AG04449 (cell line): ENCODE measurements at places on chromosomes 3 and 15.

GRCh38 chr3:4043867-4044575, 244.8 kb downstream of the LRRN1 start:
- no peak for DNase-seq

GRCh38 chr3:151171145-151171757, 31.8 kb downstream of the GPR171 start:
- no peak for DNase-seq

DNA sequence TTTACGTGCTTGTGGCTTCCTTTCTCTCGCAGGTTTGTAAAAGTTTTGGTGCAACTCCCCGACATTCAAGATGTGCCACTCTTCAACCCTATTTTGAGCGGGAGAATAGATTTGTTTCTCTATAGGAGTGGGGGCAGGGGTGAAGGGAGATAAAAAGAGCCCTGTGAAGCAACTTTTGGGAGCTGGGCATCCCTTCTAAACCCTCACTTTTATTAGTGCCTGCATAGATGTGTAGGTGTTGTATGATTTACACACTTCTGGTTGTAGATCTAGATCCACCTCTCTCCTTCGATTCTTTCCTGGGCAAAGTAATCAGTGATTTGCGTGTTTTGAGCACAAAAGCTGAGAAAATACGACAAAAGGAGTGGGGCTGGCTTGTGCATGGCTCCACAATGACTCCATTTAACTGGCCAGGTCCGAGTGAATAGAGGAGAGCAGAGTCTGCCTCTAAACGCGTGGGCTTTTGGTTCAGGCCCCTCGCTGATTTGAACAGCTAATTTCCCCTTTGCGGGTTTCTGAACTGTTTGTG, 17.7 kb downstream of the SOX2 start:
- no peak for DNase-seq

- no peak for DNase-seq
These were observed 33.9 kb upstream of the ACAN start for GRCh38 chr15:88769161-88769971.

DNA sequence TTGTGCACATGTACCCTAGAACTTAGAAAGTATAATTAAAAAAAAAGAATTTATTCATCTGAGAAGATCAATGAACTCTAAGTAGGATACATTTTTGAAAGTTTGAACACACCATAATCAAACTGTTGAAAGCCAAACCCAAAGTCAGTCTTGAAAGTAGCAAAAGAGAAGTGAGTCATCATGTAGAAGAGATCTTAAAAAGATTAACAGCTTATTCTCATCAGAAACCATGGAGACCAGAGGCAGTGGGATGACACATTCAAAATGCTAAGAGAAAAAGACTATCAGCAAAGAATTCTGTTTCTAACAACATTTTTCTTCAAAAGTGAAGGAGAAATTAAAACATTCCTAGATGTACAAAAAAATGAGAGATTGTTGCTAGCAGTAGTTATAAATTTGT, 60.7 kb downstream of the TIMP4 start:
- no peak for DNase-seq

- no peak for DNase-seq
These were observed 5.3 kb downstream of the PDIA5 start for GRCh38 chr3:123072152-123072551.

DNA sequence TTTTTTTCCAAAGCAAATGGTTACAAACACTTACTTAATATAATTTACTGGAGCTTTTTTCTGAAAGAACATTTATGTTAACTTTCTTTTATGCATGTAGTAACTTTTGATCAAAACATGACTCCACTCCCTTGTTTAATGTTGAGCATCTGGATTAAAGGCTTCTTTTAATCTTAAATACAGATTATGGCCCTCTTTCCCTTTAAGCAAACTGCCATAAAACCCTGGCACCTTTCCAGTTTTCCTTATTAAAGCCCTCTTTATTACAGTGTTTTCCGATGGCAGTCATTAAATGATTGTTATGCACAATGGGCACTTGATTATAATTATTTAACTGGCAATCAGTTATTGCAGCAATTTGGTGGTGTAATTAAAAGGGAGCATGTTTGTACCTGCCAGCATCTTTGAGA, 167.0 kb downstream of the VGLL4 start:
- no peak for DNase-seq

- no peak for DNase-seq
These were observed 41.1 kb upstream of the MYZAP start for GRCh38 chr15:57550640-57551039.

- no peak for DNase-seq
These were observed 33.9 kb upstream of the TBC1D23 start for GRCh38 chr3:100226712-100227429.

DNA sequence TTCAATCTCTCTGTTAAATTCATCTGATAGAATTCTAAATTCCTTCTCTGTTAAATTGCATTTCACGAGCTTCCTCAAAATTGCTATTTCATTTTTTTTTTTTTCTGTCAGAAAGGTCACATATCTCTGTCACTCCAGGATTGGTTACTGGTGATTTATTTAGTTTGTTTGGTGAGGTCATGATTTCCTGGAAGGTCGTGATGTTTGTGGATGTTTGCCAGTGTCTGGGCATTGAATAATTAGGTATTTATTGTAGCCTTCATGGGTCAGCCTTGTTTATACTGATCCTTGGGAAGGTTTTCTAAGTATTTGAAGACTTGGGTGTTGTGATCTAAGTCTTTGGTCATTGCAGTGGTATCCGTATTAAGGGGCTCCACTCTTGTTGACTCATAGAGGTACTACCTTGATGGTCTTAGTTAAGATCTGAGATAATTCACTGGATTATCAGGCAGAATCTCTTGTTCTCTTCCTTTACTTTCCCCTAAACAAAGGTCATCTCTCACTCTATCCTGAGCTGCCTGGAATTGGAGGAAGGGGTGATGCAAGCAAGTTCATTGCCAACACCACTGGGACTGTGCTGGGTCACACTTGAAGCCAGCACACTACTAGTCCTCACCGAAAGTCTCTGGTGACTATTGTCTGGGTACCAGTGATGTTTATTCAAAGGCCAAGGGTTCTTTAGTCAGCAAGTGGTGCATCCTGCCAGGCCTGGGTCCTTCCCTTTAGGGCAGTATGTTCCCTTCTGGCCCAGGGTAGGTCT, 231.1 kb downstream of the GBE1 start:
- no peak for DNase-seq

DNA sequence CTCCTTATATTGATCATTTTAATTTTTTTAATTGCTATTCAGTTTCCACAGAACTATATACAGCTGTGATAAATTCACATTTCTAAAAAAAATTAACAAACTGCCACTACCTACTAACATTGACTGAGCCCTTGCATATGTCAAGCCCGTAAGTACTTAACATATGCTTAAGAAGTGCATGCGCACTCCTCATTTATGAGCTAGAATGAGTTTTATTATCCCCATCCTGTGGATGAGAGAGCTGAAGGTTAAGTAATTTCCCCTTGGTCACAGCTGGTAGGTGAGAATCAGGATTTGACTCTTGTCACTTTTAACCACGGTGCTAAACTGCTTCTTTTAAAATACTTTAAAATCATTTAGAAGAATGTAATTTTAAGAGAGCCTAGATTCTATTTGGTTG, 25.9 kb downstream of the CXCR6 start:
- DNase-seq: no peak

- no peak for DNase-seq
These were observed 88.0 kb downstream of the CRTC3 start for GRCh38 chr15:90617668-90618097.

- DNase-seq: no peak
These were observed 15.6 kb downstream of the SEMA3F start for GRCh38 chr3:50170689-50171088.

DNA sequence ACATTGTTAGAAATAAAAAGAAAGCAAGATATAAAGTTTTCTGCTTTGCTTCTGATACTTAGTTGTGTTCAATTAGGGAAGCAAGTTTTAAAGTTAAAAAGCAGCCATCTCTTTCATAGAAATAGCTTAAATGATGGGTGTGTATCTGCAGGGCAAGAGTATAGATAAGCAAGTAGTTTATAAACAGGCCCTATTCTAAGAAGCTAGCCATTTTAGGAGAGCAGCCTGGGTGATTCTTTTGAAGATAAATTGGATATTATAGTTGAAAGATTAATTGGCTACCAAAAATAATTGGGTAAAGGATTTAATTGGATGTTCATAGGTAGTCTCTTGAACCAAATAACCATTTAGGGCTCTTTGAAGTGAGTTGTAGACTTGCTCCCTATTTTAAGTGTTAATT, 5.6 kb downstream of the EIF3J start:
- no peak for DNase-seq

GRCh38 chr3:53163444-53164387, 2.7 kb downstream of the PRKCD start:
- DNase-seq: no peak

GRCh38 chr3:15823092-15823491, 25.3 kb upstream of the ANKRD28 start:
- no peak for DNase-seq

DNA sequence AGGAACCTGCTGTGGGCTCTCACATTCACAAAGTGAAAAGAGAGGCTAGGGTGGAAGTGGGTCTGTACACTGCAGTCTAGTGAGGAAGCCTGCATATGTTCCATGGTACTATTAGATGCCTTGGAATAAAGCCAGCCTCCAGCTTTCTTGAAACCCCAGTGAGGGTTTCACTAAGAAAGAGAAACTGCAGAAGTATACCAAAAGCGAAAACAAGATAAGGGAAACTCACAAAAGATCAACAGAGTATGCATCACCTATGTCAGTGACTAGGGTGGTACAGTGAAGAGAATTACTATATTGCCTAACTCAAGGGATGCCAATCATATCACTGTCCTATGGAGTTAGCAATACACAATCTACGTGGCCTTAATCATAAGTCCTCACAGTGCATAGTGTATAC, 212.5 kb upstream of the GADL1 start:
- DNase-seq: no peak

- DNase-seq: peak; percentile 70
These were observed 257.2 kb upstream of the NECTIN3 start for GRCh38 chr3:110814170-110815007.

DNA sequence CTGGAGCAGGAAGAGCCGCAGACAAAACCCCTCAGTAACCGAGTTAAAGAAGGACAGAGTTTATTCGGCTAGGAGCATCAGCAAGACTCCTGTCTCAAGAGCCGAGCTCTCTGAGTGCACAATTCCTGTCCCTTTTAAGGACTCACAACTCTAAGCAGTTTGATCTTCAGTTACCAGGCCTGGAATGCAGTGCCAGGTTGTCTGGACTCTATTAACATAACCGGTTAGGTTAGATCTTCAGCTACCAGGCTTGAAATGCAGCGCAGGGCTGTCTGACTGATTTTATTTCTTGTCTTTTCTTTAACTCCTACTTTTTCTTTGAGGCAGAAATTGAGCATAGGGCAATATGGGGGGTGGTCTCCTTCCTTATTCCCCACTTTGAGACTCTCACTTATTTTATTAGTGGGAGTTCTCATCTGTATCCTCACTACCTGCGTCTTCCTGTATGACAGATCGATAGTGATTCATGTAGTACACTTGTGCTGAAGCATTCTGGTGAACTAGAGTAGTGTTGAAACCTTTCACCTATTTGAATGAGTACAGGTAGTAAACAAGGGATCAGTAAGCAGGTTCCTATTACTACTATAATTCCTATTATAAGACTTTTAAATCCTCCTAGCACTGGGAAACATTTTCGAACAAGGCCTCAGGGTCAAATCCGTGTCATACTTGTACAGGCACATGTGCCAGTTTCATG, 325.0 kb downstream of the CGGBP1 start:
- DNase-seq: no peak

GRCh38 chr15:61421470-61421869, 192.4 kb upstream of the RORA start:
- DNase-seq: no peak

DNA sequence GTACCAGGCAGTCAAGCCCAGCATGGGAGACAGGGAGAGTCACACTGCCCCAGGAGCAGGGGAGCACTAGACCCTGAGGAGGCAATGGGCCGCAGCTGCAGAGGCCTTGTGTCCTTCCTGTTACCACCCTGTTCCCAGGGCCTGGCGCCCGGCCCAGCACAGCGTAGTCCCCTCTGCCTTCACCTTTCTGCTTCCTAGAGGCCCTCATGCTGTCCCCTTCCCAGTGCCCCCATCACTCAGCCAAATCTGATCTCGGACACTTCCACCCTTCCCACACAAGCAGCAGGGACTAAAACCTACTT, 6.9 kb upstream of the TBC1D2B start:
- DNase-seq: no peak

GRCh38 chr3:9020426-9020825, 57.2 kb upstream of the RAD18 start:
- peak; percentile 58 for DNase-seq

DNA sequence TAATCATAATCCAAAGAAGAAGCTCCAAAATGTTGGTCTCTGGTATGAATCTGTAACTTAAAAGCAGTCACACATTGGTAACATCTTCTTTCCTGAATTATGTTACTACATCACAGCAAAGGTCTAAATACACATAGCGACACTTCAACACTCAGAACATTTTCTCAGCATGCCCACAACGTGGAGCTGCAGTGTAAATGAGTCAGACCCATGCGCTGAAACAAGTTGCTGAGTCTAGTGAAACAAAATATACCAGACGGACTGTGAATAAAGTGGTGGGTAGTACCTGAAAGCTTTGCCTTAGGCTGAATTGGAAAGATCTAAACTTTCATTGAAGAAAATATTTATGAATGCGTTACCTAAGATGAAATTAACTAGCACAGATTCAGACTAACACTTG, 33.2 kb upstream of the GOLGA8B start:
- no peak for DNase-seq
